ENCODE measurements at places on chromosomes 6 and 20.

GRCh38 chr6:34132486-34133185 is 13.3 kb downstream of the GRM4 start:
- no peak for DNase-seq

DNA sequence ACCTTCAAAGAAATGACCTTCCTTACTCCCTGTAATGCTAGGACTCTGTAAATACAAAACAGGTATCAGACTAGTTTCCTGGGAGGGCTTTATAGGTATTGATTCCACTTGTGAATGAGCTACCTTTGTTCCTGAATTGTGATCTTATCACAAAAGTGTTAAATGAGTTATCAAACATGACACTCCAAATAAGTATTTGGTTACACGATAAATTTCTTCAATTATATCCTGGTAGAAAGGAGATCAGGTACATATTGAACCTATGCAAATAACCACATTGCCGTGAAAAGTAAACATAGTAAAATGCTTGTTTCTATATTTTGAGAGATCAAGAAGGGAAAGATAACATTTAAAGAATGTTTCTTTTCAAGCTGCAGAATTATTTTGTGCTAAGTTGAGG is 285.3 kb downstream of the HIVEP2 start:
- DNase-seq = no peak

DNA sequence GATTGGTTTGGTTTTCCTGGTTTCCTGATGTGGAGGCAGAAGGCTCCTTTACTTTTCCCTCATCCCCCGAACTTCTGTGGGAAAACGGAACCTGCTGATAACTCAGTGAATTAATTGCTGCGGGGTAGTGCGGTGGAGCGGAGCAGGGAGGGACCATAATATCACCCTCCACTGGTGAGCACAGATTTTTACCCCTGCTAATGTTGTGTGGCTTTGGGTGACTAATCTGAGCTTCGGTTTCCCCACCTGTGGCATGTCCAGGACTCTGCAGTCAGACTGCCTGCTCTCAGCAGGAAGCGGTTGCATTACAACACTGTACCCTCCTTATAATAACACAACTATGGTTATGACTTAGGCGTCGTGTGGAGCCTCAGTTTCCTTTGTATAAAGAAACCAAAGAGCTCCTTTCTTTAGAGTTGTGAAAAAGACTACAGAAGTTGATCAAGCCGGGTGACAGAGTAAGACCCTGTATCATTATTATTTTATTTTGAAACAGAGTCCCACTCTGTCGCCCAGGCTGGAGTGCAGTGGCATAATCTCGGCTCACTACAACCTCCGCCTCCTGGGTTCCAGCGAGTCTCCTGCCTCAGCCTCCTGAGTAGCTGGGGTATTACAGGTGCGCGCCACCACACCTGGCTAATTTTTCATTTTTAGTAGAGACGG is 2.2 kb upstream of the ID1 start:
- DNase-seq = no peak

GRCh38 chr6:167221400-167222201 is 63.8 kb upstream of the GPR31 start:
- DNase-seq = no peak

DNA sequence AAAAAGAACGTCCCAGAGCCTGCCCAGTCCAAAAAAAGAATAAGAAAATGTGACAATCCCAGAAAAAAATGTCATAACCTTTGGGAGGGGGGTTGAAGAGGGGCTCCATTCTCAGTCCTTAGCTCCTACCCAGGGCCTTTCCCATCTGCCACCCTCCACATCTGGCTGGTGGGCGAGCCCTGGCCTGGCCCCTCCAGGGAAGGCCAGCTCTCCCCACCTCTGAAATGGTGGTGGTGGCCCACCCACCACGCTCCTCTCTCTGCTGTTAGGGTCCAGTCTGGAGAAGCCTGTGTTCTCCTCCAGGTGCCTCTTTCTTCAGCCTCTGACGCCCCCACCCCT is 415 bp downstream of the RGS19 start:
- DNase-seq = no peak

DNA sequence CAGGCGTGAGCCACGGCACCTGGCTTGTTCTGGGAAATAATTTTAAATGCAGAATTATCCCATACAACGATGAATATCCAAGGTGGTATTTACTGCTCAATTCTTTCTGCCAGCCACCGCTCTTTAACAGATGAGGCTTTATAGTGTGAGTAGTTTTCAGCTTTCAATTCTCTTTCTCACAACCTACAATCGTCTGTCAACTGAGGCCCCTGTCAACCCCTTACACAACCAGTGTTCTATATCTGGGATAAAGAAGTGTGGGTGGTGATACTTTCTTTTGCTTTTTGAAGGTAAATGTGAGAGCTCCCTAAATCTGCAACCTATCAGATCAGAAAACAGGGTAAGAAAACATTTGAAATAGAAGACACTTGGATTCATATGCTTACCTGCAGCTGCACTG is 22.5 kb downstream of the STAU1 start:
- no peak for DNase-seq

- DNase-seq = no peak
These were observed 12.8 kb upstream of the SLC4A11 start for GRCh38 chr20:3251806-3252205.

- DNase-seq = no peak
These were observed at the start of gene DEFB115 for GRCh38 chr20:31257364-31257763. Gene DEFB115, plus strand, starts transcription at chr20:31257664. Its CDS starts 0 bp downstream, at chr20:31257664.

- DNase-seq = no peak
These were observed at the start of gene FNDC11 for GRCh38 chr20:63553933-63554290. Gene FNDC11, plus strand, starts transcription at chr20:63554159. Its CDS starts 1,505 bp downstream, at chr20:63555664.

DNA sequence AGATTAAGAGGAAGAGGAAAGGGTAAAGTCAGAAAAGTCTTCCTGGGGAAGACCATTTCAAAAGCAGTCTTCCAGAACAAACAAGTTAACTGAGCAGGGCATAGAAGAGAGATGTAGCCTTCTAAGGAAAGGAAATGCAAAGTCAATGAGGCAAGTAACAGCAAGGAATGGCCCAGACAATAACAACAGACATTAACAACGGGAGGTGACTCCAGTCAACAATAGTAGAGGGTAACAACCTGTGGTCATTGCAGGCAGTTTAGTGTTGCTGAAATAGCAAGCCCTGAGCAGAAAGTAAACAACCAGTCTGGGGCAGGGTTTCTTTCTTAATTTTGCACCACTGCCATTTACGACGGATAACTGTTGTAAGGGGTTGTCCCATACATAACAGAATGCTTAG is 2.1 kb downstream of the MDN1 start:
- no peak for DNase-seq

DNA sequence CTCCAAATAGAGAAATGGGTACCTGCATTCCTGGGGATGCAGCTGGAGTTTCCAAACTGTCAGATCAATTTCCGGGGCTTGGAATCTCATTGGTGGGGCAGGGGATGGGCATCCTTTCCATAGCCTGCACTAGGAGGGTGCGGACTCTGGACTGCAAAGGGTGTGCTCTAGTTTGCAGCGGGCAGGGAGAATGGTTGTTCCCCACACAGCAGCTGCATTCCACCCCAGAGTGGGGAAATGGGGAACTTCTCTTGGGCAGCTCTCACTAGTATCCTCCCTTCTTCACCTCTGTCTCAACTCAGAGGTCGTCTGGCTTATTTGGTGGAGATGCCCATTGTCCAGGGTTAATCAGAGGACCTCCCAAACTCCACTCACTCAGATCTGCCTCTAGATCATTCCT is 34.5 kb upstream of the CDKN1A start:
- DNase-seq = no peak

- no peak for DNase-seq
These were observed 38.6 kb upstream of the FABP7 start for GRCh38 chr6:122740936-122741335.

DNA sequence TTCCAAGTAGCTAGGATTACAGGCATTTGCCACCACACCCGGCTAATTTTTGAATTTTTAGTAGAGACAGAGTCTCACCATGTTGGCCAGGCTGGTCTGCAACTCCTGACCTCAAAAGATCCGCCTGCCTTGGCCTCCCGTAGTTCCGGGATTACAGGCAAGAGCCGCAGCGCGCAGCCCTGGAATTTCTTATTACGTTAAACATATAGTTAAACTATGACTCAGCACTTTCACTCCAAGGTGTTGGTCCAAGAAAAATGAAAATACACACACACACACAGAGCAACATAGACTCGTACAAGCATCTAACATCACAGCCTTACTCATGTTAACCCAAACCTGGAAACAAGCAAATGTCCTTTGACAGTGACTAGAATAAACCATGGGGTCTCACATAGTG is 663.9 kb downstream of the PRKN start:
- no peak for DNase-seq

DNA sequence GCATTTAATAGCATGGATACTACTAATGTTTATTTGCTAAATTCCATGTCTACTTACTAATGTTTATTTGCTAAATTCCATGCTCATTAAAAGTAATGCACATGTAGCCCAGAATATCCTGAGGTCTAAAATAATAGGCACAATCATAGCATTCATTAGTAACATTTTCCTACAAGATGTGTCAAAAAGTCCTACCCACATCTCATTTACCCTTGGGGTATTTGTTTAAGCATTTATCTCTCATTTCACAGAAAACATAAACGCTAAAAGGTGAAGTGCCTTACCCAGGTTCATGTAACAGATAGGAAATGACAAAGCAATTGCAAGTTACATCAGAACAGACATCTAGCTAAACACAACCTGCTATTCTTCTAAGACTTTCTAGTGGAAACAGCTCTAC is 457.1 kb downstream of the HACE1 start:
- DNase-seq = no peak
